ENCODE measurements at places on chromosomes 1 and 21. TPM values are rescaled to one million over a fixed set of nuclear protein-coding genes. Genes with fewer than 3 reads are reported as not detected.

Gene OLIG2
- total RNA-seq, result 0.35 TPM

Gene NFASC
- total RNA-seq, result 0.72 TPM

Gene OLFML3
- 118 TPM for total RNA-seq

Gene LCE1E
- total RNA-seq, result not detected

Gene NBPF3
- total RNA-seq, result 18.6 TPM

Gene THEM5
- total RNA-seq, result not detected

Gene ZMYND12
- 0.91 TPM for total RNA-seq

Gene CRYZ
- total RNA-seq, result 21.3 TPM

Gene TGFBR3
- 19.7 TPM for total RNA-seq

Gene ACOT7
- total RNA-seq, result 17.4 TPM

Gene TRIM17
- 28.8 TPM for total RNA-seq

Gene KCNJ9
- total RNA-seq, result 0.07 TPM

DNA sequence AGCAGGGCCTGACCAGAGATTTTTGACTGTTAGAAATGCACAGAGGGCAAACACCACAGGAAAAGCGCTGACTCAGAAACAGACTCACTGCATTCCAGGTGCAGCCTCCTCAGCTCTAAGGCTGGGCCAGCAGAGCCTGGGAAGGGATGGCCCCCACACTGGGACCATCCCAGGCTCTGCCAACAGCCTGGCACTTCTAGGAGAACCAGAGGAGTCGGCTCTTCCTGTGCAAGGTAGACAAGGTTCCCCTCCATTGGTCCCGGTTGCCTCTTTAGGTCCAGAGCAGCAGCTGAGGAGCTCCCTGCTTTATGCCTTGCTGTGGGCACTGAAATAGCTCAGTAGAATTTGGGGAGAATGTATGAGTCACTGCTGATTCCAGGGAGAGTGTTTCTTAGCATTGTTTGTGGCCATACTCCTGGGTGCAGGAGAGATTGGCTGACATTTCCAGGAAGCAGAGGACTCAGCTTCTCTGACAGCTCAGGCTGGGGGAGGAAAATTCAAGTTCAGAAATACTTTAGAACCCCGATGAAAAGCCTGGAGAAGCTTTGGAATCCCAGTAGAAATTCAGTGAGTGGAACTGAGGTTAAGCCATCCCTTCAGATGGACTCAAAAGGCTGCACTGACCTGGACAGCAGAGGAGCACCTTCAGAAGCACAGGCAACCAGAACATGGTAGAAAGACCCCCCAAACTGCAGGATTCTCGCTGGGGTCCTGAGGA is 19.7 kb downstream of the PRAMEF1 start:
- no peak for DNase-seq

DNA sequence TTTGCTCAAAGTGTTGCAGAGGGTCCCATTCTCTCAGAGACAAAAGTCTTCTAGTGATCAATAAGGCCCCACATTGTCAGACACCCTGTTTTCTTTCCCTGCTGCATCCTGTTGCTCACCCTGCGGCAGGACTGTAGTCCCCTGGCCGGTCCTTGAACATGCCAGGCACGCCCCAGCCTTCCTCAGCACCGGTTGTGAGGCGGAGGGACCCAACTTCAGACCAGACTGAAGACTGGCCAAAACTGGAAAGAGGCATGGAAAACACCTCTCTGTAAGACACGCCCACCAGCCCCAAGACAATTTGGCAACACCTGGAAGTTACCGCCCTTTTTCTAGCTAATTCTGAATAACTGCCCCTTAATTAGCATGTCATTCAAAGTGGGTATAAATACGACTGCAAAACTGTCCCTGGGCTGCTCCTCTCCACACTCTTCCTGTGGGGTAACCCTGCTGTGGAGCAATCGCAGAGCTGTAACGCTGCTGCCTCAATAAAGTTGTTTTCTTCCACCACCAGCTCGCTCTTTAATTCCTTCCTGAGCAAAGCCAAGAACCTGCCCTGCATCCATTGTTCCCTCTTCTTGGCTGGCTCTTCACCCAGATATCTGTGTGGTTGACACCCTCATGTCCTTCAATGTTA is 23.8 kb downstream of the PLA2G2A start:
- no peak for DNase-seq

- no peak for DNase-seq
Measured at GRCh38 chr1:96488777-96489176, 232.8 kb upstream of the PTBP2 start.

DNA sequence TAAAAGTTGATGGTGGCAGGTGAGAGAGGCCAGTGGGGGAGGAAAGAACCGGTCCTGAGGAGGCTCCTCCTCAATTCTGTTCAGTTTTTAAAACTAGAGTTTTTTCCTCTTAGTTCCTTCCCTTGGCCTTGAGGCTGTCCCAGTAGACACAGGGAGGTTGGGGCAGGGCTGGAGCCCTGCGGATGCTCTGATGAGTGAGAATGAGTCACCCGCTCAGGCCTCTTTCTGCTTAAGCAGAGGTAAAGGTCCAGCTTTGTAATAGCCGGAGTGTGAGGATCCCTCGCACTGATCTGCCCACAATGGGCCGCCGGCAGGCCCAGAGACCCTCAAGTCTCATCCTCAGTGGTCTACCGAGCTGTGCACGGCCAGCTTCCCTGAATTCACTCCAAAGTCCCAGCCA is 49.6 kb upstream of the IRF2BP2 start:
- DNase-seq, result no peak

DNA sequence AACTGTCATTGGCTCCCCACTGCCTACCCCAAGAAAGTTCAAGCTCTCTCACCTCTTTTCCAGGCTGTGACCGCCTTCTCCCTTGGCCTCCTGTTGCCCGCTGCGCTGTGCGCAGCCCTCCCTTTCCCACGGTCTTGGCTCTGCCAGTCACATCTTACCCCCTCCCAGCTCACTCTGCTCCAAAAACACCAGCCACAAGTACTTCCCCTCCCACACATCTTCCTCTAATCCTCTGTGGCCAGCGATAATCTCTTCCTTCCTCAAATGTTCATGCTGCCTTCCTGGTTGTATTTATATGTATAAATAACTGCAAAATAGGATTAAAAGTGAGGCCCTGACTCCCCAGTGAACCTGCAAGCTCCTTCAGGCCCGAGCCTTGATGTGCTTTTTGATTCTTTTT is 81.8 kb downstream of the AJAP1 start:
- DNase-seq, result no peak

- DNase-seq, result no peak
Measured at GRCh38 chr1:171185091-171185490, at the start of gene FMO2. Gene FMO2, plus strand, starts transcription at chr1:171185300. Its CDS starts 414 bp downstream, at chr1:171185714.

GRCh38 chr1:44544960-44545359 is 129.3 kb downstream of the TMEM53 start:
- no peak for DNase-seq

- DNase-seq, result no peak
Measured at GRCh38 chr1:93442008-93442666, 5.8 kb upstream of the FNBP1L start.

GRCh38 chr1:42168391-42168670 is 3.8 kb upstream of the GUCA2A start:
- no peak for DNase-seq

- no peak for DNase-seq
Measured at GRCh38 chr1:18681423-18681835, 50.8 kb downstream of the PAX7 start.

DNA sequence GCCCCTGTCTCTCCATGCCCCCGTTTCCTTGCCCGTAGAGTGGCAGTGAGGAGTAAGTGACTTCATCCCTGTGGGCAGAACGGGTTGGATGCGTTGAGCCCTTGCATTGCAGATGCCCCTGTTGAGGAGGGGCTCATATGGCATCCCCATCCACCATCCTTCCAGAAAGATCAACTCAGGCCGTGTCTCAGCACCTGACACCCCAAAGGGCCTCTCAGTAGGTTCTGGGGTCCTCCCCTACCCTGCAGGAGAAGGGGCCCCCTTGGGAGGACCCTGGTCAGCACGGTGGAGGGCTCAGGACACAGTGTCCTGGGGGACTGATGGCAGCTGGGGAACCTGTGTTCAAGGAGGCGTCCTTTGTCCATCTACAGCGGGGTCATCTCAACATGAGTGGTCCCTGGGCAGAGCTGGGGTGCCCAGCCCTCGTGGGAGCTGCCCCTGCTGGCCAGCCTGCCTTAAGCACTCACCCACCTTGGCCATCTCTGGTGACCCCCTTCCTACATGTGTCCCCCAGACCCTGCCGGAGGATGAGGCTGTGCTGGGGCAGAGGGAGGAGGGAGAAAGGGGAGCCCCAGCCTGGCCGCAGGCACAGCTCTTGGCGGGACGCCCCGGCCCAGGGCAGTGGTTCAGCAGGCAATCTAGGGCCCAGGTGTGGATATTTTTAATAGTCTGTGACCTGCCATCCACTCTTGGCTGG is 48.2 kb upstream of the ACTRT2 start:
- DNase-seq, result no peak

DNA sequence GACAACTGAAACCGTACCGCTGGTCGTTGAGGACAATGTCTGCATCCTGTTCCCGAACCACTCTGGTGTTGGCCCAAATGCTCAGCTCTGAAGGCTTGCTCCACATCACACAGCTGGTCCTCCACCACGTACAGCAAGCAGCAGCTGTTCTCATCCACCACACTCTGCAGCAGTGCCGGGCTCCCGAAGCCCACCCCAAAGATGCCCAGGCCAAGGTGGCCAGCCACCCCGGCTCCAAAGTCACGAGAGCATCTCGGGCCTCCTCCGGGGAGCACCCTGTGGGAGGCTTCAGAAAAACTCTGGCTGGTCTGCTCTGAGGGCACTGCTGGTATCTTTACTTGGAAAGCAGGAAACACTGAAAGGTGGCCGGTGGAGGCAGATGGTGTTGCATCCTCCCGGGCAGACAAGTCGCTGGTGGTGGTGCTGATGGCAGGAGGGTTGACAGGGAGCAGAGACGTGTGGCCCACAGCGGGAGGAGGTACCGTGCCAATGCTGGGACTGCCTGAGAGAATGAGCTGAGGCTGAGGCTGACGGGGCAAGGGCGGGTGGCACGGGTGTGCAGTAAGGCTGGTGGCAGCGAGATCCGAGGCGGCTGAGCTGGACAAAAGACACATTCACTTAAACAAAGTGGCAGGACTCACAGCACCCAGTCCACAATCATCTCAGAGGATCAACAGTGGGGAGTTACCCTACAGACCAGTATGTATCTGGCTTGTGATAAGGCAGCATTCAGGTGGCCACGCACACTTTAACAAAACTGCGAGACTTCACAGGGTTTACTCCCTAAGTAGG is 6.5 kb upstream of the CCDC27 start:
- no peak for DNase-seq

- no peak for DNase-seq
Measured at GRCh38 chr1:74772945-74773344, 40.0 kb downstream of the TYW3 start.

DNA sequence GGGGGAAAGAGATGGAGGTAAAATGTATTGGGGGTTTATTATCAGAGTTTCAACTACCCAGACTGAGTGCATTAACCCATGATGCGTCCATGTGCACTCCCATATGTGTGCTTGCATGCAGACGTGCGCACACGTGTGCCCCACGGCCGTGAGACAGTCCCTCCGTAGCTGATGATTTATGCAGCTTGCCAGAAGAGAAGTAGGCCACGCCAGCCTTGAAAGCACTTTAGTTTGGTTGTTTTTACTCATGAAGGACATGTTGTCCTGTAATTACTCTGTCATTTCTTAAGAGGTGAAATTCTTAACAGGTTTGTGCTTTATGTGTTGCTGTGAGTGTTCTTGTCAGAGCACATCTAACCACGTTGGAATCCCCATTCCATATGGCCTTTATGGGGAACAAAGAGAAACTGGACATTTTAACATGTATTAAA is 467.8 kb downstream of the LMO4 start:
- DNase-seq, result no peak

DNA sequence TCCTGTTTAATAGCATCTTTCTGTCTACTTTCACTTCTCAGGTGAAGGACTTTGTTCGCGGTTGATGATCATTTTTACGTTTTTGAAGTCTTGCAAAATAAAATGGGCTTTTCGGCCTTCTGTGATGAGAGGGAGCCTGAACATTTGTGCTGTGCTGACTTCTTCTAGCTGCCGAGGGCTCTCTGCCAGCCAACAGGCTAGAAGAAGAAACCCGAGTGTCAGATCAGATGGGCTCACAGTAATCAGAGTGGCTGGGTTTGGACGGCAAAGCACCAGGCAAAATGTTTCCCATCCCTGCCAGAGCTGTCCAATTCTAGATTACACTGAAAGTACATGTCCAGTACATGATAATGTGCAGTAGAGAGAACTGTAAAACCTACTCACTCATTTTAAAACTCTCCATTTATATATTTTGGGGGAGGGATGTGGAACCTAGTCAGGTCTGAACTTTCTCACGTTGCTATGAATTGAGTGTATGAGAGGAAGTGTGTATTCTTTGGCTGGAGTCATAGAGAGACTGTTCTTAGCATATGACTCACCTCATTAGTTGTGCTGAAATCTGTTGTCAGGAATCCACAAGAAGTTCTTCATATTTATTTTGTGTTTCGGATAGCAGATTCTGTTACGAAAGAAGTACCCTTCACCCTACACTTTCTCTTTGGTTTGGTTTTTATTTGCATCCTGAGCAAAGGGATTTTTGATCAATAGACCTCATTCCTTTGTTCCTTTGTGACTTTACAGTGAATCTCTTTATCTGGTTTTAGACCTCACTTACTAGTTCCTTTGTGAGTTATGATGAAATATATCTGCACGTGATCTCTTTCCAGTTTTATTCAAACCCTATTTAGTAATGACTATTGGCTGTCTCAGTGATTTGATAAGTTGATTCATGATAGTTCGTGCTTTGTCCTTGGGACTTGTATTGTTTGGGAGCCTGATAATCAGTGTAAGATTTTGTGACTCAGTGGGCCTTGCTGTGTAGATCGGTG is 4.8 kb downstream of the ATP1A1 start:
- DNase-seq, result no peak

- no peak for DNase-seq
Measured at GRCh38 chr1:167060141-167061072, 29.8 kb downstream of the GPA33 start.

GRCh38 chr1:244052016-244052727 is 1.1 kb downstream of the ZBTB18 start:
- DNase-seq, result no peak

DNA sequence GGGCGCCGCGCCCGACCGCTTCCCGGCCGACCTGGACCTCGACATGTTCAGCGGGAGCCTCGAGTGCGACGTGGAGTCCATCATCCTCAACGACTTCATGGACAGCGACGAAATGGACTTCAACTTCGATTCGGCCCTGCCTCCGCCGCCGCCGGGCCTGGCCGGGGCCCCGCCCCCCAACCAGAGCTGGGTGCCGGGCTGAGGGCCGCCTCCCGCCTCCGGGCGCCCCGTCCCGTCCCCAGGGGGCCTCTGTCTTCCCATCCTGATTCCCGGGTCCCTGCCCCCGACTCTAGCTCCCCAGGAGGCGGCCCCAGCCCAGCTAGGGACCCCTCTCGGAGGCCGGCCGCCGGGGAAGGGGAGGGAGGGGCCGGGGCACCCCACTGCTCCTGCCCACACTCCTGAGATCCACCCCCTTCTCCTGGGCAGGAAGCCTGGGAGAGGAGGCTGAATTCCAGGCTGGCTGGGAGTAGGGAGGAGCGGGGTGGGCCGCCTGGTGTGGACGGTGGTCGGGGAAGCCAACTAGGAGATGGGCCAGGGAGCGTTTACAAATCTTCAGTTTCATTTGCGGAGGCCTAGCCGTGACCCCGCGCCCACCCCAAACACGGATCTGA is 21.4 kb downstream of the FOXO6 start:
- DNase-seq, result peak; percentile 64

GRCh38 chr1:117007719-117008013 is 6.1 kb downstream of the CD101 start:
- DNase-seq, result no peak

GRCh38 chr1:200367841-200368534 is 41.8 kb downstream of the ZNF281 start:
- DNase-seq, result no peak
